ENCODE measurements at places on chromosomes 6 and 20.

GRCh38 chr6:97399208-97399607 lies 116.2 kb upstream of the MMS22L start:
- no peak for DNase-seq

GRCh38 chr6:125780540-125781313 lies 10.0 kb upstream of the NCOA7 start:
- DNase-seq, result peak; percentile 54

DNA sequence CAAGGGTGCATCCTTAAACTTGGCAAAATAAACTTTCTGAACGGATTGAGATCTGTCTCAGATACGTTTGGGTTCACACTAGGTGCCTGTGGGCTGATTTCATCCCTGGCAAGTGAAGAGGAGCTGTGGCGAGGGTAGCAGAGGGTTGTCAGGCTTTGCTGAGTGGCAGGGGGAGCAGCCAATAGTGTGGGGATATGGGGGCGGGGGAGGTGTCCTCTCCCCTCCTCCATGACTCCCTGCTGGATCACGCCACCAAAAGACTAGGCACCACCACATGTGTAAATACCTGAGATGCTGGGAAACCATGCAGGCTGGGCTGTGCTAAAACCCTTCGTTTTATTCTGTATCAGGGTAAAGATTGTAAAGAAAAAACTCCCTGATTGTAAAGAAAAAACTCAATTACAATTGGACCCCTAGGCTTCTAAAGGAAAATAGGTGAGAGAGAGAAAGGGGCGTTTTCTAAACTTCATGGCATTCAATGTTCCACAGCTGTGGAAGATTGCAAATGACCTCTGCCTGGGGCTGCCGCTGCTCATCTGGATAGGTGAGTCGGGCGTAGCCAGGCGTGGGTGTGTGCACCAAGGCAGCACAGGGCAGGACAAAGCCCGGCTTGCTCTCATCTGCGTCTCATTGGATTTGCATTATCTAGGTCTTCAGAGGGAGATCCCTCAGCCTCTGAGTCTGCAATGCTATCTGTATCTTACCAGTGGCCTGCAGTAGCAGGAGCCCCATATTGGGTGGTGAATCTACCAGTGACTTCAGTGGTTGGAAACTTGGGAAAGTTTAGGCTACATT lies 26.9 kb upstream of the ADTRP start:
- DNase-seq, result no peak

- DNase-seq, result no peak
Observed at GRCh38 chr6:41581381-41581991, 35.3 kb downstream of the FOXP4 start.

- no peak for DNase-seq
Observed at GRCh38 chr20:550611-551010, 7.0 kb upstream of the CSNK2A1 start.

DNA sequence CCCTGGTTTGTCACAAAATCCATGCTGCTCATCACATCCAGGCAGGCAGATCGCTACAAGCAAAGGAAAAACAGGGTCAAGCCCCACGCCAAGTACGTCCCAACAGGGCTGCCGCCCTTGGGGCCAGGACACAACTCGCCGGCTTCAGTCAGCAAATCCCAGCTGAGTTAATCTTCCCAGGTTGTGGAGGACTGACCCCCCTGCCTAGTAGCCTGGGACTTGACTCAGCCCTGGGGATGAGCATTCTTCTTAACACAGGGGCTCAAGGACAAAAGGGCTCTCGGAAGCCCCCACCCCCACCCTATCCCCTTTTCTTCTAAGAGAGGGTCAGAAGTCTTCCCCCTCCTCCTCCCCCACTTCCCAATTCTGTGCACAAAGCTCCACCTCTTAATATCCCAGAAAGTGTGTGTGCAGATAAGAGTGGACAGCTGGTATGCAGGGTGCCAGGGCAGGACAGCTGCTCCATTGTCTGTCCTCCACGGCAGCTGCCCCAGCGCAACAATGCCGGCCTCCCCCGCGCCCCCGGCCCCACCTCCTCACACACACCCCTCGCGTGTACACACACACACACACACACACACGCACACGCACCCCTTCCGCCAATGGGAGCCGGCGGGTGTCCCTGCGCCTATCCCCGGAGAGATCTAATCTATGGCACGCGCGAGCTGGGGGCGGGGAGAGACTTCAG lies 4.5 kb downstream of the DLL1 start:
- DNase-seq, result no peak

GRCh38 chr6:162082520-162082919 lies 645.0 kb downstream of the PRKN start:
- no peak for DNase-seq

DNA sequence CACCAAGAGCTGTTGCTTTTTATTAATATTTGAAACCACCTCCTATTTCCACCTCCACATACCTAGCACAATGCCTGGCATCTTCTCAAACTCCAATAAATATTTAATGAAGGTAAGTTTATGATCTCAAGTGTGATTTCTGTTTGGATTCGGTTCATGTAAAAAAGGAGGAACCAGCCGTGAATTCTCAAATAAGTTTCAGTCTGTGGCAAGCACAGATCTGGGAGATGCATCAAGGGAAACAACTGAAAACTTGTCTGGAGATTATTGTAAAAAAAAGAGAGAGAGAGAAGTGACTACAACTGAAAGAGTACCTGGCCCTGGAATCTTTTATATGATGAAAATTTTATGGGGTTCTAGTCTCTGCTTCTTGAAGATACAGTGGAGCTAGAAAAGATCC lies 52.8 kb upstream of the PNRC1 start:
- DNase-seq, result no peak

DNA sequence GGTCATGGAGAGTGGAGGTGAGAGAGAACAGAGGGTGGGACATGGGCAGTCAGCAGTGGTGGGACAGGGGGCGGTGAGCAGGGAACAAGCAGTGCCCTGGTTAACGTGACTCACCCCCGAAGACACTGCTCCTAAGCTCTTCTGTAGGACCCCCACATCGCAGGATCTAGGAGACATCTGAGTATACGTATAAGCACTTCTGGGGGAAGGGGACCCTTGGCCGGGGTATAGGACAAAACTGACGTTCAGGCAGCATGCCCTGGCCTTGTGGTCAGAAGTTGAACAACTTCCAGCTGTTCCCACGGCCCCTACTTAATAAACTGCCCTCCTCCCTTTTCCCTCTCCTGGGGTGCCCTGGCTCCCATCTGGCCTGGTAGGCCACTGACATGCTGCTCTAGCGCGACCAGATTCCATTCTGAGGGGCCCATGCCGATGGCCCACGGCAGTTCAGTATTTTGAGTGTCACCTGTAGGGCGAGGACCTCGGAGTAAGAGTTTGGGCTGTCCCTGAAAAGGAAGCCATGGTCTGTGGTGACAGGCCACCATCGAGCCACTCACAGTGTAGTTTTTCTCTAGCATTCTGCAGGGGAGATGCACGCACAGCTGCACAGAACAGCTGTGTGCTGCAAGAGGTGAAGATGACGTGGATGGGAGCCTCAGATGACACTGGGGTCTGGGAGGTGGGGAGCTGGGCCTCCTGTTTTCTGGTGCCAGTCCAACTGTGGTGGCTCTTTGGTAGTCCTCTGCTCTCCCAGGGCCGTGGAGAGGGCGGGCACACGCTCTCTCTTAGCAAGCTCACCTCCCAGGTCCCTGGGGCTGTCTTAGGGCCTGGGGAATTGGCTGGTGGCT lies 38.4 kb downstream of the PPP1R3G start:
- no peak for DNase-seq

DNA sequence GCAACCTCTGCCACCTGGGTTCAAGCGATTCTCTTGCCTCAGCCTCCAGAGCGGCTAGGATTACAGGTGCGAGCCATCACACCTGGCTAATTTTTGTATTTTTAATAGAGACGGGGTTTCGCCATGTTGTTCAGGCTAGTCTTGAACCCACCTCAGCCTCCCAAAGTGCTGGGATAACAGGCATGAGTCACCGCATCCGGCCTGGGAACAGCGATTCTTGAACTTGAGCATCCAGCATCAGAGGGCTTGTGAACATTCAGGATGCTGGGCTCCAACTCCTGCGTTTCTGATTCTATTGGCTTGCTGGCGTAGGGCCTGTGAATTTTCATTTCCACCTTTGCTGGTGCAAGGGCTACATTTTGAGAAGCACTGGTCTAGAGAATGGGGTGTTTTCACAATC lies 24.5 kb upstream of the PIM1 start:
- DNase-seq, result no peak

- no peak for DNase-seq
Observed at GRCh38 chr6:108200631-108201030, 34.8 kb downstream of the NR2E1 start.

- no peak for DNase-seq
Observed at GRCh38 chr6:144898741-144899140, 613.6 kb downstream of the UTRN start.

DNA sequence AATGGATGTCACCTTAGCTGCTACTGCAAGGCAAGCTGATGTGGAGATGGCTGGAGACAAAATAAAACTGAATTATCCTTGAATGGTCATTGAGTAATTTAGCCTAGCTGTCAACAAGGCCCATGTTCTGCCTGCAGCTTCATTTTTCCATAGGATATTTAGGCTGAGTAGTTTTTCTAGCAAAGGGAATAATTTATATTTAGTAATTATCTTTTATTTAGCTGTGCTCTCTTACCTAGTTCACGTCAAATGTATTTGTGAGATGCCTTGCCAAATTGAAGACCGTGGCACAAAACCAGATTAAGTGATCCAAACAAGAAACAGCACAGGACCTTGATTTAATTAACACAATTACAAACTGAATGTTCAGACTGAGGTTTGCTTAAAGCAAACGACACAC lies 77.4 kb upstream of the CEP162 start:
- no peak for DNase-seq

- DNase-seq, result no peak
Observed at GRCh38 chr20:12411246-12411940, 493.7 kb downstream of the BTBD3 start.

GRCh38 chr6:113796038-113796437 lies 61.1 kb upstream of the MARCKS start:
- no peak for DNase-seq

DNA sequence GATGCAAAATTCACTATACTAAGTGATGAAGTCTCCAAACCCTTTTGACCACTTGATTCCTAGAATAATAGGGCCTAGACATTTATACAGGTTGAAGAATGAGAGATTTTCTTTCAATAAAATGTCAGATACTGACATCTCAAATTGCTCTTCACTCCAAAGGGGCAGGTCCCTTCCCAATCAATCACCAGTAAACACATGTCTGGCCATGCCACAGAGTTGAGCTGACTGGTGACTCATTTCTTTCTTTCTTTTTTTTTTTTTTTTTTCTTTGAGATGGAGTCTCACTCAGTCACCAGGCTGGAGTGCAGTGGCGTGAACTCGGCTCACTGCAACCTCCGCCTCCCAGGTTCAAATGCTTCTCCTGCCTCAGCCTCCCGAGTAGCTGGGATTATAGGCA lies 388.6 kb upstream of the BTBD3 start:
- no peak for DNase-seq

Data from C1 segment of cervical spinal cord (tissue), 14 donors.